AG08396 (cell line): ENCODE measurements at places on chromosomes 13 and 19.

- no peak for DNase-seq
These were observed 132.8 kb upstream of the SPRY2 start for GRCh38 chr13:80473695-80474094.

DNA sequence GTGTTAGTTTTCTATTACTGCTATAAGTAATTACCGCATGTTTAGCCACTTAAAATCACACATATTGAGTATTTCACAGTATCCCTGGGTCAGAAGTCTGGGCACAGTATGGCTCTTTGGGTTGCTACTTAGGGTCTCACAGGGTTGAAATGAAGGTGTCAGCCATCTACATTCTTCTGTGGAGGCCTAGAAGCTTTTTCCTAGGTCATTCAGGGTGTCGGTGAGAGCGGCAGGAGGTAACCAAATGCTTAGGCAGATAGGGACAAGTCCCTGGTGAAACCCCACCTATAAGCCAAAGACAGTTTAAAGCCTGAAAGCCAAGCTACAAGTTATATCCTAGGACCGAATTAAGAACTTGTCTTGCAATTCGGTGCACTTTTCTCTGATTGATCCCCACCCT, 856.7 kb downstream of the PCDH17 start:
- no peak for DNase-seq

- DNase-seq, result peak; percentile 31
These were observed 334.6 kb downstream of the MYO16 start for GRCh38 chr13:108963846-108964600.

GRCh38 chr13:48489666-48490065, 43.2 kb downstream of the RCBTB2 start:
- DNase-seq, result no peak

GRCh38 chr13:20399961-20400360, 125.7 kb downstream of the CRYL1 start:
- DNase-seq, result no peak

GRCh38 chr19:46410205-46411087, 2.9 kb downstream of the CCDC8 start:
- DNase-seq, result no peak

DNA sequence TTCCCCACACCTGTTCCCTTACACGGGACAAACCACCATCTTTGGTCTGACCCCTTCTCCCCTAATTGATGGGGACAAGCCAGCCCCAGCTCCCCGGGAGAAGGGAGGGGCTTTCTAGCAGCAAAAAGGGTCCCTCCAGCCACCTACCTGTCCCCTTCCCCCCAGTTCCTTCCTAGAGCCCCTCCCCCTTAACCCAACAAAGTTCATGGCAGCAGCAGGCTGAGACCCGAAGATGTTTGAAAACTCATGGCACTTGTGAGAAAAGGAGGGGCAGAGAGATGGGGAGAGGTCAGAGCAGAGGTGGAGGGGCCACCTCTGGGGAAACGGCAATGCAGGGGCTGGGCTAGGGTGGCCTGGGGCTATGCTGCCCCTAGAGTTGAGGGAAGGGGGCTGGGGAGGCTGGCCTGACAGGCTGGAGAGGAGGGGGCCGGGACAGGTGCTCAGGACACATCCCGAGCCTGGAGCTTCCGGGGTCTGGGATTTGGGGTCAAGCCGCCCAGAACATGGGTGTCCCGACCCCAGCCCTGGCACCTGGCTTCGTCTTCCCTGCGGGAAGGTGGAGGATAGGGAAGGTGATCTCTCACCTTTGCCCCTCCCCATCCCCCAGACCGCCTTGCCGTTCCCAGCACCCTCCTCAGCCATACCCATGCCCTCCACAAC, 12.5 kb upstream of the ASF1B start:
- no peak for DNase-seq

DNA sequence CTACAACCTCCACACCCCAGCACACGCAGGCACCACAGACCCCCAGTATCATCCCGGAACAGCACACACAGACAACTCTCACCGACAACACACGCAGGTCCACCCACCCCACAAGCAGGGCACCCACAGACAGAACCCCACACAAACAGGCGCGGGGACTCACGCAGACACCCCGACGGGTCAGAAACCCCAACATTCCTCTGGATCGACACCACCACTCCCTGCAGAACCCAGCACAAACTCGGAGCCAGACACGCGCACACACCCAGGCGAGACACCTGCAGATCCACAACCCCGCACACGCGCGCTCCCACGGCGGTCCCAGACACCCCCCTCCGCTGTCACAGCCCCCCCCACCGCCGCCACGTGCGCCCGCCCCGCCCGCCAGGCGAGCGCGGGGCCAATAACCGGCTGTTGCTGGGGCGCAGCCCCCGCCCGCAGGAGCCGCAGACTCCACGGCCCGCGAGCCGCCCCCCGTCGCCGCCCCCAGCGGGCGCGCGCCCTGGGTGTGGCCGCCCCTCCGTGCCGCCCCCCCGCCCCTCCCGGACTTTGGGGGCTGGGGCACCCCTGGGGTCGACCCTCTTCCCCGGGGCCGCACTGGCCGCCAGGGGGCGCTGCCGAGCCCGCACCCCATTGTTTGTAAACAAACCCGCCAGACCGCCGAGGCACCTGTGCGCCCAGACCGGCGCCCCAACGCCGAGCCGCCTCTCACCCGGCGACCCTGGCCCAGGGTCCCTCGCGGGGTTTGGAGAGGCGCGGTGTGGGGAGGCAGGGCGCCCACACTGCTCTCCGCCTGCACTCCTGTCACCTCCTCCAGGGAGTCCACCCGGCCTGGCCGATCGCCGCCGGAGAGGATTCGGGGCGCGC, 712 bp downstream of the BBC3 start:
- peak; percentile 72 for DNase-seq

GRCh38 chr13:33868343-33868994, 50.5 kb downstream of the RFC3 start:
- no peak for DNase-seq

- no peak for DNase-seq
These were observed 731.5 kb downstream of the SLITRK1 start for GRCh38 chr13:83150616-83151307.

- no peak for DNase-seq
These were observed 415.0 kb downstream of the FOXO1 start for GRCh38 chr13:40251343-40252032.

- DNase-seq, result no peak
These were observed 73.1 kb downstream of the FLT1 start for GRCh38 chr13:28421676-28422410.

GRCh38 chr13:43537124-43537523, 249.6 kb downstream of the ENOX1 start:
- no peak for DNase-seq

- no peak for DNase-seq
These were observed 14.8 kb upstream of the MTUS2 start for GRCh38 chr13:28805193-28805819.

- DNase-seq, result peak; percentile 90
These were observed 10.2 kb downstream of the SNRPD2 start for GRCh38 chr19:45681391-45682015.

GRCh38 chr13:47890146-47890814, 110.8 kb downstream of the SUCLA2 start:
- DNase-seq, result no peak

- DNase-seq, result no peak
These were observed 11.4 kb downstream of the EPHX3 start for GRCh38 chr19:15220833-15221232.

- no peak for DNase-seq
These were observed 133.8 kb downstream of the CRYL1 start for GRCh38 chr13:20391597-20392452.

GRCh38 chr13:29914581-29914980, 64.2 kb upstream of the UBL3 start:
- no peak for DNase-seq

DNA sequence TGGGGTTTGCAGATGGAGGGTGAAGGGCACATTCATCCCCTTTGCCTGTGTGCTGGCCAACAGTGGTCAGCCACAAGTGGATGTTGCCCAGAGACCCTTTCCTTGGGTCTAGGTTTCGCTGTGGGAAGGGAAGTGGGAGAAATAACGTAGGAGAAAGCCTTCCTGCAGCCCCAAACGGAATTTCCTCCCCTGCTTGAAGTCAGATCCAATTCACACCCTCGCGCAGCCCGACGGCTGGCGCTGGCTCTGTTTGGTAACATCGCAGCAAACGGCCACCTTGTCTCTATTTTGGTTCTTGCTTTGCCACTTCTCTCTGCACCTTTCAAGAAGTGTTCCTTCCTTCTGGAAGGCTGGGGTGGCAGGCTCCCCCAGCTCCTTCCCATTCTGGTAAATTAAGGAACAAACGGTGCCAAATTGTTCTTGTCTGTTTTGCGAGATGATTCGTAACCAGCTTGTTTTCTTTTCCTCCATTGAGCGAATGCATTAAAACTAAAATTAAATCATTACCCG, 45.4 kb downstream of the CHST8 start:
- DNase-seq, result no peak

GRCh38 chr13:25608181-25608580, 236.4 kb downstream of the ATP8A2 start:
- DNase-seq, result no peak

DNA sequence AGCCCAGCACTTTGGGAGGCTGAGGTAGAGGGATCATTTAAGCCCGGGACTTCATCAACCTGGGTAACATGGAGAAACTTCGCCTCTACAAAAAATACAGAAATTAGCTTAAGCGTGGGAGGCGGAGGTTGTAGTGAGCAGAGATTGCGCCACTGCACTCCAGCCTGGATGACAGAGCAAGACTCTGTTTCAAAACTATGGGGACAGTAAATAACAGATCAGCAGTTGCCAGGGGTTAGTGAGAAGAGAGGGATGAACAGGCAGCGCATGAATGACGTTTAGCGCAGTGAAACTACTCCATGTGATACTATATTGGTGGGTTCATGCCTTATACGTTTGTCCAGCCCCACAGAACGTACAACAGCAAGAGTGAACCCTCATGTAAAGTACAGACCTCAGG, 7.1 kb upstream of the ICAM3 start:
- DNase-seq, result no peak

DNA sequence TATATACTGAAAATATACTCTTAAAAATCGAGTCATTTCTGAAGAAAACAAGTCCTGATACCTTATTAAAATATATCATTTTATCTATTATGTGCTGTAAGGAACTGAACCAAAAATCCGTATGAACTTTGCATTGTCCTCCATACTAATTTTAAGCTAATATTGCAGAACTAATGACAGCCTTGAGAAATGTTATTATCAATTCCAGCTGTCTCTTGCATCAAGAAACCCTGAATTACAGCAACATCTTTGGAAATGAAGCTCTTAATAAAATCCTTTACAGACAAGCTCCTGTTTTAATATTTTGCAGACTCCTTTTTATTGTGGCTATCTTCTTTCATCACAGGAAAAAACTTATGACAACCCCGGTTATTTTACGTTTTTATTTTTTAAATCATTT, 1335.3 kb downstream of the EFNB2 start:
- DNase-seq, result no peak

- DNase-seq, result peak; percentile 83
These were observed 2.7 kb downstream of the ADGRE5 start for GRCh38 chr19:14383661-14384555.

- no peak for DNase-seq
These were observed 18.7 kb upstream of the B3GNT3 start for GRCh38 chr19:17775991-17776803.

GRCh38 chr13:52879950-52880741, 31.7 kb upstream of the PCDH8 start:
- DNase-seq, result no peak

GRCh38 chr19:48489608-48490216, 20.5 kb downstream of the CYTH2 start:
- peak; percentile 85 for DNase-seq

DNA sequence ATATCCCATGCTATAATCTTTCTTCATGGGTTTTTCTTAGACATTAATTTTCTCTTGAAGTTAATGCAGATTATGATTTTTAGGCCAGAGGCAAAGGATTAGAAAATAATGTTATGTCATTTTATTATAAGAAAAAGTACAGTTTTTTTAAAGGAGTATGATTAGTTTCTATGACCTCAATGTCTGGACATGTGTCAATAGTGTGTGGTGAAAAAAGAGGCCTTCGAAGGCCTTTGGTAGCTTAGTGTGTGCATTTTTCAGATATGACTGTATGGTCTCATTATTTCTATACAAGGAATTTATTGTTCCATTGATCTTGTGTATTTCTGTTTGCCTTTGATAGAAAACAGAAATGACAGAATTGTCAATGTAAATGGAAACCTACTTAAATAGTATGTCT, 195.6 kb downstream of the GPC5 start:
- DNase-seq, result no peak

- no peak for DNase-seq
These were observed 135.6 kb downstream of the SLC7A1 start for GRCh38 chr13:29459813-29460355.

- DNase-seq, result no peak
These were observed 56.7 kb upstream of the UQCRFS1 start for GRCh38 chr19:29269641-29270040.

- no peak for DNase-seq
These were observed 498.1 kb downstream of the KLF5 start for GRCh38 chr13:73556902-73557301.

DNA sequence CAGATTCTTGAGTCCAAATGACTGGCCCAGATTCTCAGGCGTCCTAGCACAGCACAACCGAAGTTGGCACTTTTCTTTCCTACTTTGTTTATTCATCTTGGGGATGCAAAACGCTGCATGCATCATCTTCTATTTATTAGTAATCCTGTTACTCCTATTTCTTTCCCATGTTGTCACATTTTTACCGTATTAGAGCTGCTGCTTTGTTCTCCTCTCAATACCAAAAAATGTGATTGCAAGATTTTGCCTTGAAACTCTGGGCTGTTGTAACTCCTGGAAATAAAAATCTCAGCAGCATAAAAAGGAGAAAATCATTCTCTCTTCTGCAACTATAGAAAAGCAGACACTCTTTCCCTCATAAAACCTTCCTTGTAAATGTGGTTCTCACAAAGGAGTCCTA, 12.9 kb upstream of the IGSF23 start:
- no peak for DNase-seq

- no peak for DNase-seq
These were observed 14.9 kb upstream of the GPR18 start for GRCh38 chr13:99273128-99273527.

- DNase-seq, result no peak
These were observed 3.3 kb downstream of the OR10H1 start for GRCh38 chr19:15812060-15812722.

GRCh38 chr13:46685006-46685730, 111.8 kb downstream of the ESD start:
- no peak for DNase-seq

- peak; percentile 98 for DNase-seq
These were observed at the start of gene SERTAD1 for GRCh38 chr19:40425450-40426287. TSS of gene SERTAD1 (minus strand) at chr19:40425992. CDS start at chr19:40423546, 2,446 bp downstream.

GRCh38 chr13:79491715-79492114, 10.8 kb downstream of the NDFIP2 start:
- DNase-seq, result peak; percentile 30

GRCh38 chr13:43522788-43523187, 264.0 kb downstream of the ENOX1 start:
- no peak for DNase-seq

- no peak for DNase-seq
These were observed 120.6 kb downstream of the COL4A1 start for GRCh38 chr13:110186231-110186855.

- no peak for DNase-seq
These were observed 258.7 kb upstream of the EDNRB start for GRCh38 chr13:78177306-78177705.

DNA sequence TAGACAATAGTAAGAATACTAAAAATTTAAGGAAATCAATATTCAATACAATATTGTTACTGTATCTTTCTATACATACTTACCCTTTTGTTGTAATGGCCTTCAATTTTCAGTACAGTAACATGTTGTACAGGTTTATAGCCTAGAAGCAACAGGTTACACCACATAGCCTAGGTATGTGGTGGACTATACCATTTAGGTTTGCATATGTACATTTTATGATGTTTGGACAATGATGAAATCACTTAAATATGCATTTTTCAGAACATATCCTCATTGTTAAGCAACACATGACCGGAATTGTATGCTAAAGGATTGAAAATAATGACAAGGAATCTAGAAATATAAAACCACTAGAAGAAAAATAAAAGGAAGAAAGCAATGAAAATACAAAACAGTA, 611.4 kb downstream of the DACH1 start:
- no peak for DNase-seq
